NCI-H774 (cell line): ENCODE measurements at places on chromosomes 12 and 14.

DNA sequence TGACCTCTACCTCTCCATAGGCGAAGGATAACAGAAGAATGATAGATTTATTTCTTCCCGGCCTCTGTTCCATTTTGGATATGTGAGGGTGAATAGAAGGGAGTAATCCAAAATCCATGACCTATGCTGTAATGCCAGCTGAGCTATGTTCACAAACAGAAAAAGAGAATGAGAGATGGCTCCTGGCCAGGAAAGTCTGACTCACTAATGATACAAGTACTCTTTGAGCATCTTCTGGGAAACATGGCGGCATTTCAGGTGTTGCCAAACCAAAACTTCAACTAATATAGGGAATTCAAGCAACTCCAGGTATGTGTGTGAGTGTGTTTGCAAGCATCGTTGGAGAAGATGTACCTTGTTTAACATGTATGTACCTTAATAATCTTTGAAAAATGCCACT is 55.1 kb downstream of the MED13L start:
- peak; percentile 78 for DNase-seq

DNA sequence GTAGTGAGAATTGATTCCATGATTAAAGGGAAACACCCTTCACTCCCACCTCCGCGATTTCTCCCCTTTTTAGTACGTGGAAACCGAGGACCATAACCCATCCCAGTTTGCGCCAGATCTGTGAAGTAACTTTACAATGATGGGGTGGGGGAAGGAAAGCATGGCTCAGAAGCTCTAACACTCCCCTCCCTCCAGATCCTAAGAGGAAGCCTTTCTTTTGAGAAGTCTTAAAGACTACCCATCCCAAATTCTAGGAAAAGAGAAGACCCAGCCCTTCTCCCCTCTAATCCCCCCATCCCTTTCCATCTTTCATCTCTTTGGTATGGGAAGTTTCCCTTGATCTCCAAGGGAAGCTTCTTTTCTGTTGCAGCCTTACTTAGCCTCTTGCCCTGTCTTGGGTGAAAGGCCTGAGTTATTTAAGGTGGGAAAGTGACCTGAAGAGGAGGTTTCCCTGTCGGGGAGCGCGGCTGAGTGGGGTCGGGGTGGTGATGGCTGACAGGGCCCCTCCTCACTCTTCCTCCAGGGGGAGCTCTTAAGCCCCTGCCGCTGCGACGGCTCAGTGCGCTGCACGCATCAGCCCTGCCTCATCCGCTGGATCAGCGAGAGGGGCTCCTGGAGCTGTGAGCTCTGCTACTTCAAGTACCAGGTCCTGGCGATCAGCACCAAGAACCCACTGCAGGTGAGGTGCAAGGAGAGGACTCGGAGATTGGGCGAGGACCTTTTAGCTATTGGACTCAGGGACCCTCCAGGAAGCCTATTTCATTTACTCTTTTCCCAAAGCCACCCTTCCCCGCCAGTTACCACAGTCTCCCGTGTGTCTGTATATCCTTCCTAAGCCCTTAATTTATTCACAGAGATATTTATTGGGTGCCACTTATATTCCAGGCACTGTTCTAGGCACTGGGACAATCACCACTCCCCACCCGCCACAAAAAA is 1.8 kb downstream of the MARCHF9 start:
- no peak for DNase-seq

- no peak for DNase-seq
Measured at GRCh38 chr14:88590173-88590572, 27.3 kb downstream of the ZC3H14 start.

GRCh38 chr12:31890295-31891285 is 68.6 kb upstream of the RESF1 start:
- no peak for DNase-seq

GRCh38 chr12:116320791-116321217 is 43.3 kb upstream of the MED13L start:
- DNase-seq: no peak

GRCh38 chr14:60488175-60488574 is 2.3 kb upstream of the C14orf39 start:
- DNase-seq: no peak

- DNase-seq: no peak
Measured at GRCh38 chr14:21791749-21792148, 118.1 kb upstream of the OR4E1 start.

- no peak for DNase-seq
Measured at GRCh38 chr12:19967431-19967830, 400.9 kb upstream of the PDE3A start.

DNA sequence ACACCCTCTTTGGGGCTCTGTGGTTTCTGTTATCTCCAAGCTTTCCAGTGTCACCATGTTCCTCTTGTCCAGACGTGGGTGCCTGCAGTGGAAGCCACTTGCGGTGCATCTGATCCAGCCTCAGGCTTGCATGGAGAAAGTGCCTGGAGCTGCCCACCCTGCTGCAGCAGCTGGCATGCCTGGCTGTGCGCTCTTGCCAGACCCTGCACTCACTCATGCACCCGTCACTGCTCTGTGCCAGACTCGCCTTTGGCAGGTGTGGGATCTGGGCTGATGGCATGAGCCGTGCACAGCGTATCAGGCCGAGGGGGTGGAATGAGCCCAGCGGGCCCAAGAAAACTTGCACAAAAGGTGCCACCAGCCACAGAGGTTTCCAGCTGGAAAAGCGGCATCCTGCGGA is 105.1 kb downstream of the MNAT1 start:
- no peak for DNase-seq

GRCh38 chr14:103548463-103549351 is 13.8 kb downstream of the BAG5 start:
- DNase-seq: no peak

DNA sequence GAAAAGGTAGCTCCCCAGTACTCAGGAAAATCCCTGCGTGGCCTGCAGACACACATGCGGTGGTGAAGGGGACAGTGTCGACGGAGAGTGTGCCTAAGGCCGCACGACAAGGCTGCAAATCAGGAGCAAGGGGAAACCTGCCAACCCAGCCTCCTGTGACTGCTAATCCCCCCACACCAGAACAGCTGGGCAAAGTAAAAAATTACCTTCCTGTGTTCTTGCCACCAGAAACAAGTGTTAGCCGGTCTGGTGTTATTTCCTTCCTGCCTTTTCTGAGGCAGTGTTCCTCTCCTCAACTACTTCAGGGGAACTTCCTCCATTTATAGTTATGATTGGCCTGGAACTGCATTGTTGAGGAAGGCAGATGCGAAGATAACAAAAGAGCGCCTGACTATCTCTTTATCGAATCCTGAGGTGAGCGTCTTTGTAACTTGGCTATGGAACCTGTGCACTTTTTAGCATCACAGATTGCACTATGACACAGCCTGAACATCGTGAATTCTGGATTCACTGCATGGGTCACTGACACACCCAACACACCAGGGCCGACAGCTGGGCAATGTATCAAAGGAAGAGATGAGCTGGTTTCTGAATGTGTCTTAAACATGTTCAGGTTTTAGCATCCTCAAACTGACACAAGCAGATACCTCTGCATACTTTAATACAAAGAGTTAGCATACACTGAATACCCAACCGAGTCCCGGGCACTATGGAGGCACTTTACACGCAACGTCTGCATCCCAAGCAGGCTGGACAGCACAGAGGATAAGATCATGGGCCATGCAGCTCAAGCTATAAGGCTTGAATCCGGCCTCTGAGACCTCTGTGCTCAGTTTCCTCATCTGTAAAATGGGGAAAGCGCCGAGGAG is 28.9 kb downstream of the SLC15A4 start:
- no peak for DNase-seq

GRCh38 chr14:99036611-99037293 is 235.2 kb downstream of the BCL11B start:
- DNase-seq: no peak

GRCh38 chr14:57199921-57200320 is 68.8 kb downstream of the EXOC5 start:
- no peak for DNase-seq

DNA sequence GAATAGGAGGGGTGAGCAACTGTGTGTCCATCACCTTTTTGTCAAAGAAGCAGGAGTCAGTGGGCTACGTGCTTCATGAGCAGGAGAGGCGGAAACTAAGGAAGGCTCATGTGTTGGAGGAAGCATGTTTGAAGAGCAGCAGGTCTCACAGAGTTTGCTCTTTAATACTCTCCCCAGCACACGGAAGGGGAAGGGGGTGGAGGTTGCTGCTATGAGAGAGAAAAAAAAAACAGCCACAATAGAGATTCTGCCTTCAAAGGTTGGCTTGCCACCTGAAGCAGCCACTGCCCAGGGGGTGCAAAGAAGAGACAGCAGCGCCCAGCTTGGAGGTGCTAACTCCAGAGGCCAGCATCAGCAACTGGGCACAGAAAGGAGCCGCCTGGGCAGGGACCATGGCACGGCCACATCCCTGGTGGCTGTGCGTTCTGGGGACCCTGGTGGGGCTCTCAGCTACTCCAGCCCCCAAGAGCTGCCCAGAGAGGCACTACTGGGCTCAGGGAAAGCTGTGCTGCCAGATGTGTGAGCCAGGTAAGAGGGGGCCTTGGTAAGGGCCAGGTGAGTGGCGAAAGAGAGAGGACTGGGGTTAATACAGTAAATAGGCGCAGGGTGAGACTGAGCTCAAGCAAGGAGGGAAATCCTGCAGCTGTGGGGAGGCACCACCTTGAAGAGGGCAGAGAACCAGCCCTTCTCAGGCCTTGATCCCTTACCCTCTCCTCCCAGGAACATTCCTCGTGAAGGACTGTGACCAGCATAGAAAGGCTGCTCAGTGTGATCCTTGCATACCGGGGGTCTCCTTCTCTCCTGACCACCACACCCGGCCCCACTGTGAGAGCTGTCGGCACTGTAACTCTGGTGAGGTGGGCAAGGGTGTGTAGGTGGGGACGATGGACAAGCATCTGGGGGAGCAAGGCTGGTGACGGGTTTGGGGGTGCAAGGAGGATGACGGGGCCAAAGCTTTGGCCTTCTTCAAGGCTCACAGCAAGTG is at the start of gene CD27:
CD27 (plus strand) TSS at position 252 of the 985 bp plus-strand sequence; CDS start at position 393, 141 bp downstream.
- no peak for DNase-seq

GRCh38 chr12:96447256-96447655 is 42.1 kb upstream of the CFAP54 start:
- DNase-seq: no peak

GRCh38 chr12:102436867-102437266 is 43.5 kb downstream of the IGF1 start:
- DNase-seq: no peak

DNA sequence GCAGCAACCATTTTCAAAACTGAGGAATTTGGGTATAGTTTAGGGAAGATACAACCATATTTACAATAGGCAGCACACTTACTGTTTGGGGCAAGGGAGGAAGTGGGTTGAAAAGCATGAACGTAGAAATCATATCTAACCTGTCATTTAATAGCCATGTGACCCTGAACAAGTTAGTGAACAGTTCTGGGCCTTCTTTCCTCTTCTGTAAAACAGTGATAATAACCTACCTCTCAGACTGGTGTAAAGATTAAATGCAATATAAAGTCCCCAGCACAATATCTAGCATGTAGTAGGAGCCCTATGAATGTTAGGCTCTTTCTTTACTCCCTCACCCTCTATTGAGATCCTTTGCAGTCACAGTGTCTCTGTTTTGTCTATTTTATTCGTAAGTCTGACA is 33.5 kb downstream of the A2ML1 start:
- DNase-seq: no peak

- no peak for DNase-seq
Measured at GRCh38 chr12:7948589-7949260, 12.7 kb upstream of the SLC2A3 start.

- no peak for DNase-seq
Measured at GRCh38 chr12:52439845-52440244, 5.7 kb upstream of the KRT75 start.

DNA sequence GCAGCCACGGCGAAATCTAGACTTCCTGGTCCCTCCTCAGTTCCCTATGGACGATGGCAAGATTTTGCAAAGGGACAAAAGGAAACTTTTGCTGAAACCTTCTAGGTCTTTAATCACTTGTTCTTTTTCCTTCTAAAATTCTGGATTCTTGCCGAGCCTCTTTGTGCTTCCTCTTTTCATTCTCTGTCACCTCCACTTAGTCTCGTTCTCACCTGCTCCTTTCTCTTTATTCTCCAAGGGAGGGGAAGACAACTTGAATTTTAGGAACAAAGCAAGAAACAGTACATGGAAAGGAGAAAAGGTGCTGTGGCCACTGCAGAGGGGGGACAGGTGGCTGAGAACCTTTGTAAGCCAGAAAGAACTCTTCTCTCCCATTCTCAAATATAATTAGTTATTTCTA is 194.8 kb downstream of the CACNA1C start:
- no peak for DNase-seq

- no peak for DNase-seq
Measured at GRCh38 chr12:72790273-72790672, 518.1 kb downstream of the TRHDE start.

GRCh38 chr12:96497855-96498254 is 8.5 kb downstream of the CFAP54 start:
- DNase-seq: no peak

GRCh38 chr12:104938371-104938770 is 19.7 kb downstream of the SLC41A2 start:
- DNase-seq: no peak

DNA sequence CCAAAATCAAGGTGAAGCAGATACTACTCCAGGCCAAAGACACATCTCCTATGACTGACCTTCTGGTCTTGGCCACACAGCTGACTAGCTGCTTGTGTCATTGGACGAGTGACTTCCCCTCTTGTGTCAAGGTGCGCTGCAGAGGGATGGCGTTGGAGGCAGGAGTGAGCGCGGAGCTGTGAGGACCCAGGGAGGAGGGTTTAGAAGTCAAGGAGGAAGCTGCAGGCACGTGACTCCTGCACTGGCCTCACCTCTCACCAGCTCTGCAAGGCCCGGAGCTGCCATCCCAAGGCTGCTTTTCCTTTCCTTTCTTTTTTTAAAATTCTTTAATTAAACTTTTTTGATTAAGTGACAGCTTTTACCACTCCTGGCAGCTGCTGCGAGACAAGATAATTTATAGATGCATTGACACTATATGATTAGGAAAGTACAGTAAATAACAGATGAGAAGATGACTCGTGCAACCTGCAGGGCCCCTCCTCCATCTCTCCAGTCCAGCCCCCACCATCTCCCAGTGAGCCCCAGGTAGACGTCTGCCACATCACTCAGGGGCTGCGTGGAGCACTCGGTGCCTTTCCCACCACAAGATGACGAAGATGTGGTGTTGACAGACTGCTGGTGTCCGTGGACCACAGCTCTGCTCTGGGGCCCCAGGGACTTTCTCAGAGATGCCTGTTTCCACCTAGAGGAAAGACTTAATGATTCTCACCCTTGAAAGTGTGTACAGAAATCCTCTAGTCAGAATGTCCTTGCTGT is 350.6 kb downstream of the CACNA1C start:
- DNase-seq: no peak

GRCh38 chr12:96986883-96987523 is 79.9 kb downstream of the NEDD1 start:
- DNase-seq: peak; percentile 74

DNA sequence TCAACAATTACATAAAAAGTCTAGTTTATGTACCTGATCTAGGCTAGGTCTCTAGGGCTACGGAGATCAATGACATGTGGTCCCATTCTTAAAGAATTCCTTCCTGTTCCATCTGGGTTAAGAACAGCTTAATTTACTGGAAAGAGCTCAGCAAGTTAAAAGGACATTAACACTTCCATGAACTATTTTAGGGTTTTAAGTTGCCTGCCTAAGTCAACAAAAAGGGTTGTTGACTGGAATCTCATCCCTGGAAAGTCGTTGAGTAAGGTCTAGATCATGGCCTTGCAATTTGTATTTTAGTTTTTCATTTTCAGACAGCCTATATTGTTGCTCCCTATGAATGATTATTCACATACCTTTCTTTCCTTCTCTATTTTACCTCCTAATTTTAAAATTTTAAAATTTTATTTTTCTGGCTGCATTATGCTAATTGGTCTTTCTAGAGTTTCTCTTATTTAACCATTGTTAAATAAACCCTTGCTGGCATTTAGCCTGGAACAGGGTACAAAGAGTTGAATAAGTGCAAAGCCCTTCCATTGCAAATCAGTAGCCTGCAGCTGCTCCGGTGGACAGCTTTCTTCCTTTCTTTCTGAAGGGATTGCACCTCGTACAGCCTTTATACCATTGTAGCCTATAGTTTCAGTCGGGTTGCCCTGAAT is 66.3 kb downstream of the VRK1 start:
- peak; percentile 16 for DNase-seq
